SW 1271 (cell line): ENCODE measurements at places on chromosomes 3 and 15.

DNA sequence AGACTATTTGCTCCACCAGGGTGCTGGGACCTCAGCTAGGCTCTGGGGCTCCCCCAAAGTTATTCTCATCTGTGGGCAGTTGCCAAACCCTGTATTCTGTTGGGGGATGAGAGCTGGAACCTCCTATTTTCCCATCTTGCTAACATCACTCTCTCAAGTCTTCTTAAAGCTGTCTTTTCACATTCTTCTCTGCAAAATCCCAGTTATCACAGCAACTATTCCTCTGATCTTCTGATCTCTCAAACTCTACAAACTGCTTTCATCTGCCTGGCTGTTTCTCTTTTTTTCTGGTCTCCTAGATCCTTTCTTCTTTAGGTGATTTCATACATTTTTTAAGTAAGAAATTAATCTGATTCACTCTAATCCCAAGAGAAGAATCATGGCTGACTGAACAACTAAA, 10.7 kb upstream of the ADAMTSL3 start:
- DNase-seq: no peak

GRCh38 chr3:16140116-16140893, 34.2 kb upstream of the GALNT15 start:
- DNase-seq: no peak

DNA sequence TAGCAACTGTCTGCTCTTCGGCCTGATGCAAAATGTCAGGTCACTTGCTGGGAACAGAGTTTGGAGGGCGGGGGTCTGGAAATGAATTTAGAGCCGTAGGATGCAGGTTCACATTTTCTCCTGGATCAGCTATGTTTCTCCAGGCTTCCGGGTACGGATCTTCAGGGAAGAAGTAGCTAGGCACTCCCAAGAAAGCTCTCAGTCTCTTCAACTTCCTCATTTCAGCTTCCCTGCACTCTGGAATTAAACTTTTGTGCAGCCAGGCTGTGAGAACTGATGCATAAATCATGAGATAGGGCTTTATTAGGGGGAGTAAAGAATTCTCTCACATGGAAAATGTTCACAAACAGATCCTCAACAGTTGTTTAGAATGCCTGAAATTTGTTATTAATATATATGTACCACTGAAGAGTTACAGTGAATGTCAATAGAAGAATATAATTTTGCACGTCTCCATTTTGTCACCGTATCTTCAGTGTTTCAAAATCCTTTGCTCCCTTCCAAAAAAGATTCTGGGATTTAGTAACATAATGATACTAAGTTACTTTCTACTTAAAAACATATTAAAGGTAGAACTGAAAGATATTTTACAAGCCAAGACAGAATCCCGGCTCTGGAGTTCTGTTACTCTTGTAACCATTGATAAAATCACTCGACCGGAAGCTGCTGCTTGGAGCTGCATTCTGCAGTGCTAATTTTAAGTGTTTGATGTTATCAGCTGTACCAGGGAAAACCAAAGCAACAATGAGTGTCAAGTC, 178.5 kb upstream of the P2RY1 start:
- no peak for DNase-seq

DNA sequence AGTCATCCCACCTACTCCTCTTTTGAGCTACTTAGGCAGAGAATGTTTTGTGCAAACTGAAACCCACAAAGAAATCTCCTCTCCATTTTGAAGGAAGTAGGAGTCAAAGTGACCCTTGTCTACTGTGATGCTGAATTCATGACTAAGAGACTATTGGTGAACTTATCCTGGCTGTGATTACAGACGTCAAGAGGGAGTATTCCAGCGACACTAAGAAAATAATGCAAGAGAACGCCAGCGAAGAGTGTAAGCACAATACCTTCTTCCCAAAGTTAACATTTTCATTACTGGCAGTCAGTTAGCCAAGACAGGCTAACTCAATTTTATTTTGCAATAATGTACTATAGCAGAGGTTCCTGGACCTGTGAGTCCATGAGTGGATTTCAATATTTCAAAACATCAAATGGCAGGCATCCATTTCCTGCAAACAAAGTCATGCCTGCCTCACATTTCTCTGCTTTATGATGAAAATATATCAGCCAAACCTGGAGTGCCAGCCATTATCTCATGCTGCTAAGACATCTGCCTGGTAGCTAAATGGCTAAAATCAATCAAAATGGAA, 59.0 kb downstream of the CTNNB1 start:
- DNase-seq: no peak

GRCh38 chr3:101383156-101383575, 62.8 kb upstream of the IMPG2 start:
- DNase-seq: no peak
